Renal cortex interstitium (tissue), 15 donors: ENCODE measurements at places on chromosomes 4 and X. TPM values are rescaled to one million over a fixed set of nuclear protein-coding genes. Genes with fewer than 3 reads are reported as not detected.

GRCh38 chr4:9816285-9816684 is 34.9 kb downstream of the DRD5 start:
- no peak for DNase-seq

DNA sequence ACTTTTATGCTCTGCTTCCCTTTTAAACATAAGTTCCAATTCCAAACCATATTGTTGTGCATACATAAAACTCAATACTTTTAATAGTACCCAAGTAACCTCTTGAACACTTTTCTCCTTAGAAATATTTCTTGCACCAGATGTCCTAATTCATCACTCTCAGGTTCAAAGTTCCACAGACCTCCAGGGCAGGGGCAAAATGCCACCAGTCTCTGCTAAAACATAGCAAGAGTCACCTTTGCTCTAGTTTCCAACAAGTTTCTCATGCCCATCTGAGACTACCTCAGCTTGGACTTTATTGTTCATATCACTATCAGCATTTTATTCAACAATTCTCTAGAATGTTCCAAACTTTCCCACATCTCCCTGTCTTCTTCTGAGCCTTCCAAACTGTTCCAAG is 13.7 kb upstream of the ASIC5 start:
- DNase-seq, result no peak

GRCh38 chrX:111892375-111892774 is 16.4 kb downstream of the TRPC5OS start:
- no peak for DNase-seq

DNA sequence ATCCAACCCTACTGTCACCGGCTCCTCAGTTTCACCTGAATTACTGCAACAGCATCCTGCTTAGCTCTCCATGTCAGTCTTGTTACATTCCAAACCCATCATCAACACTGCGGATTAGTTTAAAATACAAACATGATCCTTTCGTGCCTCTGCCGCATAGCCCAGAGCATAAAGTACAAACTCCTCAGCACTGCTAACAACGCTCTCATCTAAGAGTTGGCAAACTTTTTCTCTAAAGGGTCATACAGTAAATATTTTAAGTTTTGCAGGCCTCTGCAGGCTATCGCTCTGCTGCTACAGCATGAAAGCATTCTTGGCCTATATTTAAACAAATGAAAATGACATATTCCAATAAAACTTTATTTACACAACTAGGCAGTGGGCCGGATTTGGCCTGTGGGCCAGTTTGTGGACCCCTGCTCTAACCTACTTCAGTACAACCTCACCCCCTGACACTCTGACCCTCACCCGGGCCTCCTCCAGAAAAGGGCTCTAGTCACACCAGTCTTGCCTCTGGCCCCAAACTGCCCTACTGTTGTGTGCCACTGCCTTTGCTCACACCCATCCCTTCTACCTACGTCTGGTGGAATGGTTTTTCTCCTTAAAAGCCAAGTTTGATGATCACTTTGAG is 7.2 kb downstream of the STX18 start:
- no peak for DNase-seq

- no peak for DNase-seq
Measured at GRCh38 chr4:7186031-7186430, 6.3 kb upstream of the SORCS2 start.

- DNase-seq, result no peak
Measured at GRCh38 chrX:149638860-149639259, 7.3 kb upstream of the TMEM185A start.

GRCh38 chr4:2712261-2712842 is 43.8 kb downstream of the TNIP2 start:
- DNase-seq, result no peak

DNA sequence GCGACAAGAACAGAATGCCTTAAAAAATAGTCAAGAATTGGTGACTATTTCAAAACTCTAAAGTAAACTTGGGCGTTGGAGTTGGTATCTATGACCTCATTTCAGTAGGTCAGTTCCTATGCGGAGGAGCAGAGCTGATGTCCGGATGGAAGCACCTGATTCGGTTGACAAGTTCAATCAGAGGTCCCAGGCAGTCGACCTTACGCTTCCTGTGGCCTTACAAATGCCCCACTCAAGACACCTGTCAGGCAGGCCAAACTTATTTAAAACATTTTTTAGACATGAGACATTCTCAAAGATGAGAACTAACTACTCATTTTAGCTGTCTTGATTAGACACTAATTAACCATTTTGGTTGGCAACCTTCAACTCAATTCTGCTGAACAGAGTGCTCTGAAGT is 137.7 kb upstream of the ADAMTS3 start:
- DNase-seq, result no peak

- DNase-seq, result no peak
Measured at GRCh38 chr4:94574050-94574449, 122.3 kb downstream of the PDLIM5 start.

DNA sequence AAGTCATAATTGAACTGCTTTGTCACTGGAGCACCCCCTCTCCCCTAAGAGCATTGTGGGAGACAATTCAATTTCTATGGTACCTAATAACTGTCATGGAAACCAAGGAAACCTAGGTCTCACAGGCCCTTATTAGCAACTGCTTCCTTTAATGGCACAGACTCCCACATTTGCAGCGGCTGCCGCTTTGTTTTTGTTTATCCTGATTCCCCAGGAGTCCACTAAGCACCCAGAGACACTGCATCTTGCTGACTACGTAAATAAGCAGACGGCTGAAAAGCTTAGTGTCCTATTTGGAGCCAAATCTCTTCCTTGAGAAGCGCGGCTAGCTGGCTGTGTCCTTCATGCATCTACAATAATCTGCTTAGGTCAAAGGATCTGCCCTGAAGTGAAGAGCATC is 494.4 kb downstream of the TMA16 start:
- no peak for DNase-seq

- no peak for DNase-seq
Measured at GRCh38 chr4:1061056-1061700, 49.8 kb downstream of the FGFRL1 start.

DNA sequence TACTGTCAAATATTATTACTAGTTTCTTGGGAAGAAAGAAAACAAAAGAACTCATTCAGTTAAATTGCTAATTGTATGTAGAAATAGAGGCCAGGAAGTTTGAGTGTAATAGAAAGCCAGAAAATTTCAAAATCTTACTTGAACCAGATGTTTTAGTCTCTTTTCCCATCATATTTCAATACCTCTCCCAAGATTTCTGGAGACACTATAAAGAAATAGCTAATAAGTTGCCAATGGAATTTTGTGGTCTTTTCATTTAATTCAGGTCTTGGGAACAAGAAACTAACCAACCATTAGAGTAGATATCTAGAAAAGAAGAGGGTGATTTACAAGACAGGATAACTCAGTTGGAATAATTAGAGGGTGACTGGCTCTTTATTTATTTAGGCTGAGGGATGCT is 112.2 kb downstream of the AGTR2 start:
- no peak for DNase-seq

DNA sequence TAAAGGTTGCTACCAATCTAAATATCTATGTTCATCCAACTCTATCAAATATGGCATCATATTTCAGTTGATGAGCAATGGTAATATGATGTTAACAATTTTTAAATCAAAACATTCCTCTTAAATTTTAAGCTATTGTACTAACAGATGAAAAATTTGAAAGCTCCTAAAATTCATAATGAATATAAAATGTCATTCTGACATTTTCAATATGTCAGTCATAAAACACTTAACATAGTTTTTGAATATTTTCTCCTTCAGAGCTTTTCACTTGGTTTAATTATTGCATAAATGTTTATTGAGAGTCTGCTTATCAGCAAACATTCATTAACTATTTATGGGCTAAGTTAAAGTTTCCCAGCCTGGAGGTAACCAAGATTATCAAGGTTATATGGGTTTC is 11.8 kb downstream of the ARSJ start:
- DNase-seq, result no peak

DNA sequence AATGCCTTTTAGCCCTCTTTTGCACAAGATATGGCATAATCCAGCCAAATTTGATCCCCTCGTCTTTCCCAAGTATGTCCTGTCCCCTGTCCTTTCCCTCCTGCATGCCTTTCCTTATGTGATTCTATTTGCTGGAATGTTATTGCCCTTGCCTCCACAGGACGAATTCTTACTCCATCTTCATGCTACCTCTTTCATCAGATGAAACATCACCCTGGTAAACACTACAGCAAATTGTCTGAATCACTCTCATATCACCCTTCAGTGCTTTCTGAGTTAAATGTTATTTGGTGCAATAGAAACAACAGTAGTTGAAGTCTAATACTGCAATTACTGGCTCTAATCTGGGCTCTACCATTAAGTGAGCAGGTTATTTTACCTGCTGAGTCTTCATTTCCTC is 52.2 kb upstream of the FAT1 start:
- DNase-seq, result no peak

GRCh38 chr4:58456727-58457384 is 1346.7 kb upstream of the IGFBP7 start:
- DNase-seq, result no peak

DNA sequence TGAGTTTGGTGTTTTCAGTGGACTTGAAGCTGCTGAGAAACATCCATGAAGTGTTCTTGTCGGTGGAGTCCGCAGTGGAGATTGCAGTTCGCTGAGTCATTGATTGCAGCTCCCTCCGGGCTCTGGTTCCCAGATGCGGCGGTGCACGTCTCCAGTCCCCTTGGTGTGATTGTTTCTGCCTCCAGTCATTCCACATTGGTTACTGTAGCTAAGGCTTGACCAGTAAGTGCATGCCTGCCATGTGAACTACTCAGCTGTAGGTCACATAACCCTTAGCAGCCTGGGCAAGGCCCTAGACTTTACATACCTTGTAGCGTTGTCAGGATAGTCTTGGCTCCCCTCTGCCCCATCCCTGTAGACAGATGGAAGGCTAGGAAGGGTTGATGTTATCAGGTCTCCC is 53.8 kb upstream of the CLCN4 start:
- DNase-seq, result no peak

MAGEA2 gene
- not detected for polyA plus RNA-seq

RAB33A gene
- polyA plus RNA-seq, result 0.70 TPM

CITED1 gene
- polyA plus RNA-seq, result 16.9 TPM

GAGE12J gene
- not detected for polyA plus RNA-seq

AKAP14 gene
- polyA plus RNA-seq, result not detected

EDA2R gene
- 0.40 TPM for polyA plus RNA-seq

HERC5 gene
- 4.8 TPM for polyA plus RNA-seq

GPR34 gene
- 1.9 TPM for polyA plus RNA-seq

CXCL11 gene
- polyA plus RNA-seq, result 0.51 TPM

HHIP gene
- polyA plus RNA-seq, result 4.0 TPM

NSUN7 gene
- polyA plus RNA-seq, result 19.8 TPM

CSAG3 gene
- not detected for polyA plus RNA-seq

MMAA gene
- polyA plus RNA-seq, result 13.3 TPM

SSX4B gene
- not detected for polyA plus RNA-seq
